ENCODE measurements at places on chromosomes 12 and 14.

DNA sequence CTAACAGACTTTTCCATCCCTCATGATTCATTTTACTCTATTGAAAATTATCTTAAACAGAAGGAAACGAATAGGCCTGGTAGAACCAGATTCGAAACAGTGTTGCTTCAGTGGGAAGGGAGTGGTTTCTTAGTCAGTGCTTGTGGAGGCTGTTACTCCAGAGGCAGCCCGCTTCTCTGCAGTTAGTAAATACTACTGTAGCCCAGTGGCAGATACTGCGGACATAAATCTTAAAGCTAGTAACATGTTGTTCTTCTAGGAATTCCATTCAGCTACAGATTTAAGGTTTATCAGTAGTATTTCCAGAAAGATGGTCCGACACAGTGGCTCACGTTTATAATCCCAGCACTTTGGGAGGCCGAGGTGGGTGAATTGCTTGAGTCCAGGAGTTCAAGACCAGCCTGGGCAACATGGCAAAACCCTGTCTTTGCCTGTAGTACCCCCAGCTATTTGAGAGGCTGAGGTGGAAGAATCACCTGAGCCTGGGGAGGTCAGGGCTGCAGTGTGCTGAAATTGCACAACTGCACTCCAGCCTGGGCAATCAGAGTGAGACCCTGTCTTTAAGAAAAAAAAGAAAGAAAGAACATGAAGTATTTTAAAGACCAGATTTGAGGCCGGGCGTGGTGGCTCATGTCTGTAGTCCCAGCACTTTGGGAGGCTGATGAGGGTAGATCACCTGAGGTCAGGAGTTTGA, 45.9 kb downstream of the DIP2B start:
- DNase-seq, result no peak

DNA sequence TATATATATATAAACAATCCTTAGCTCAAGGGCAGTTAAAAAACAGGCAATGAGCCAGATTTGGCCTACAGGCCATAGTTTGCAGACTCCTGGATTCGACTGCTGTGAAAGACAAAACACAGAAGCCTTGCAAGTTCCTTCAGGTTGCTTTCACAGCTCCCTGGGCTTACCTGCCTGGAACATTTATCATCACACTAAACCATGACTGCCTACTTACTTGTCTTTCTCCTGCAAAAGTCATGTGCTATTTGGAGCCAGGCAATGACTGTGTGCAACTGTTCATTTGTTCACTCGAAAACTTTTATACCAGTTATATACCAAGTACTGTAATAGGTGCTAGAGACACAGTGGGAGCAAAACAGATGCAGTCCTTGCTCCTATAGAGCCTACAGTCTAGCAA, 2.2 kb upstream of the RPS6KA5 start:
- DNase-seq, result no peak

DNA sequence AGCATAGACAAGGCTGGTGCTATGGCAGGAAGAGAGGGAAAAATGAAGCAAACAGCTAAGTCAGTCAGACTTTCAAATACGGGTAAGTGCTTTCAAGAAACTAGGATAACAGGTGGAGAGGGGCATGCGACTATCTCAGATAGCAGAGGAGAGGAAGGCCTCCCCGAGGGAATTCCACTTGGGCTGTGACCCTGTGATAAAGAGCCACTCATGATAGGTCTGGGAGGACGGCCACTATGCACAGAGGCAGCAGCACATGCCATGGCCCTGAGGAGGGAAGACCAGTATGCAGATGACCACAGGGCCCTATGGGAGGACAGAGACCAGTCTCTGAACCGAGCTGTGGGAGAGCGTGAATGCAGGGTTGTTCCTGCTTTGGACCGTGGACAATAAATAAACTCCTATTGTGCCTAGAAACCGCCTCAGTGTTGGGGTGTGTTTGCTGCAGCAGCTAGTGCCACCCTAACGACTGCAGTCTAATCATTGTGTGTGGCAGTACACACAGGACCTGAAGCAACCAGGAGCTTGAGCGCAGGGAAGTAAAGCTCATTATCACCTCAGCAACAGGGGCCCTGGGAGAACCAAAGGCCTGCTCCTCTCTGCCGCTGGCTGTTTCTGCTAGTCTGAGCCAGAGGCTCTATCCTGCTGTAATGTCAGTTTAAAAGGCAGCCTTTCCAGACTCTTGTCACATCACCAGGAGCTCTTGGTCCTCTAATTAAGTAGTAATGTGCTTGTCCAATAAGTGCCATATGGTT, 119.1 kb downstream of the CACNA1C start:
- no peak for DNase-seq

- peak; percentile 46 for DNase-seq
Measured at GRCh38 chr12:460261-461230, 807 bp downstream of the B4GALNT3 start.

DNA sequence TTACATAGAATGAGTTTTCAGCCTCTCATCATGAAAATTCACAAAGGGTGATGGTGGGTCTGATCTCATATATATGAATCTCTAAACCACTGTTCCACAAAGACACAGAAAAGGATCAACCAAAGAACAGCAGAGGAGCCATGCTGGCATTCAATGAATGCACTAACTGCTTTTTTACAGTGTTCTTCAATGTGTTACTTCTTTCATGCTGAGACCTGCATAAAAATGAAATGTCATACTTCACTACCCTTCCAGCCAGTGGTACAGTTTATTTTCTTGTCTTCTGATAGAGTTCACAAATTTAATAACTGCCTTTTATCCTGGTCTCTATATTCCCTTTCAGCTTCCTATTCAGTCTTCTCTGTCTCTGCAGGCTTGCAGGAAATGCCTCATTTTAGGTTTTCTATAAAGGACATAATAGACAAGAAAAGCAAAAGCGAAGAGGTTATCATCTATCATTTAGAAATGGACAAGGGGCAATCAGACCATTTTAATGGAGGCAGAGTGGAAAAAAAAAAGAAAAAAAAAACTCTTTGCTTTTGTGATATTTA, 836.7 kb upstream of the FOXG1 start:
- DNase-seq, result no peak

DNA sequence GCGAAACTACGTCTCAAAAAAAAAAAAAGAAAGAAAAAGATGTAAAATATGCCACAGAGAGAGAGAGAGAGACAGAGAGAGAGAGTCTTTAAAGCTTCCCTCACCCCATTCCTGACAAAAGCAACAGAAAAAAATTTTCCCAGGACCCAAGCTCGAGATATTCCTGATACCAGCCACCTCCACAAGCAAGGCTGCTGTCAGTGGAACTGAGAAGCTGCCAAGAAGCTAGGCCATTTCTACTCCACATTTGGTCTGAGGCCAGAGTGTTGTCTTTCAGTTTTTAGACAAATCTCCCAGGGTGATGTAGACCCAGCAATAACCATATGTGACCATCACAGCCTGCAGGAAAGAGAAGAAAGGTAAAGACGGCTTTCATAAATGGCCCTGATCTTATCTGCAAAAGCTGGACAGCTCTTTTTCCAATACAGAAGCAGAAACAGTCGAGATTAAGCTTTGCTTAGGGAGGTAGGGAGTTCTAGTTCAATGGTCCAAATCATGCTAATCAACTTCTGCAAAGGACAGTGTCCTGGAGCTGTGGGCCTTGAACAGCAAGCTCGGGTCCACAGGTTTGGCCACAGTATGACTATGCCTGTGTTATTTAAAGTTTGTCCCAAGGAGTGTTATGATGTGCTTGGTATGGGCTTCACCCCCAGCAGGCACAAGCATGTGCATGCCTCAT, 130.3 kb upstream of the NUDT4 start:
- DNase-seq, result no peak

GRCh38 chr14:76117789-76118484, 33.8 kb upstream of the GPATCH2L start:
- no peak for DNase-seq

DNA sequence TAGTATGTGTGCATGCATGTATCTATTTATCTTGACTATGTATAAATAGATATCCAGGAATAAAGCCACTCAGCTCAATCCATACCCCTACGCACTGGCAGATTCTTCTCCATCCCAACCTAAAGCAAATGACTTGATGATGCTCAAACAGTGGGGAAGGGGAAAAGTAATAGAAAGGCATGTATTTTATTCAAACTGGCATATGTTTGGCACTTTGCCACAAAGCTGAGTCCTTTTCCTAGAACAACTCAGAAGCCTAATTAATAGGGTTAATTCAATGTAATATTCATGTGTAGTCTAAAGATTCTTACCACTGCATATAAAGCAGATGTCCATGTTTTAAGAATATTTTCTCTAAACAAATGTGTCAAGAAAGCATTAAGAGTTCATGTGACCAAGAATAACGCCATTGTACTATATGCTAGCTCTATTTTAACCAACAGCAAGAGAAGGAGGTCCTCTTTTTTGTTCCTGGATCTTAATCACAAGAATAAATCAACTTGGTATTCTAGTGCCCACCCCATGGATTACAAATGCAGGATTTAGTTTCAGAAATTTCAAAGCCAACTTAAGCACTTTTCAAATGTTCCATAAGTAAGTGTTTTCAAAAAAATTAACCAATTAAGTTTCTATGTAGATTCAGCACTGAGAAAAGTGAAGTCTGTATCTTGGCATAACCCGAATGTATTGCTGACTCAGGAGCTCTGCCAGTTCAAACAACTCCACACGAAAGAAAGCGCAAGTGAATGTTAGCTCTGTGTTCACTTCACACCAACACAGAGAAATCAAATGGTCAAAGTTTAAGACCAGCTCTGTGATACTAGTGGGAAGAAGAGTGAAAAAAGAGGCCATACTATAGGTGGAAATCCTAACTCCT, 233.6 kb downstream of the MED13L start:
- no peak for DNase-seq

GRCh38 chr14:58341152-58341748, 42.9 kb downstream of the ARID4A start:
- no peak for DNase-seq

DNA sequence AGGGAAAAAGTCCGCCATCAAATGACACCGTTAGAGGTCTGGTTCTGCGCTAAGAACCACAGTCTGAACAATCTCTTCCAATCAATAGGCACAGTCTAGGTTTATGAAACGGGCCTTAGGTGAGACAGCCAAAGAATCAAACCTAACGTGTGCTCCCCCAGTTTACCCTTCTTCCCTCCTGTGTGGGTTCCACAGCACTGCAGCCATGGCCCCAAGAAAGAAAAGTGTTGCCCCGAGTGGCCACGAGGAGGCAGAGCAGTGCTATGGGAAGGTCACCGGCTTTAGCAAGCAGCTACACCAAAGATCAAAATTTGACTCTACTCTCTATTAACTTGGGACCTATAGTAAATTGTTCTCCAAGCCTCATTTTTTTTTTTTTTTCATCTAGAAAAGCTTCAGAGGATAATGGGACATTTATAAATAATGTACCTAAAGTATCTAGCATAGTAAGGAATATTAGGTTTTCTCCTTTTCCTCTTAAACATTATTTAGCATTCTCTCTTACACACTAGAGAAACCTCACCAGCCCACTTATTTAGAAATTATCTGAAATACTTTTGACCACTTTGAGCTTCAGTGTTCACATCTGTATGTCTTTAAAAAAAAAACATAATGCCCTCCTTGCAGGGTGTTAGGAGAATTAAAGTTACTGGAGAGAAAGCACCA, 70.2 kb upstream of the GPHB5 start:
- peak; percentile 59 for DNase-seq

DNA sequence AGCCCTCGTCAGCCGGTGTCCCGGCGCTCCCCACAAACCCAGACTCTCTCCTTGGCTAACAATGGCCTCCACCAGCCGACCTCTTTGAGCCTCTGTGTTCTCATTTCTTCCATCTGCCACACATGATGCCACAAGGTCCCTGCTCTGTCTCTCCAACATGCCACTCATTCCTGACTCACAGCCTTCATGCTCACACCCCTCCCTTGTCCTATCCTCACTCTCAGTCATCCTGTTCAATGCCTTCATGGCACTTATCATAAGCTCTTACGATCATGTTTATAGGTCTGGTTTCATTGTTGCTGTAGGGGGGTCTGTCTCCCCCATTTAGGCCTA, 9.6 kb upstream of the SERPINA11 start:
- no peak for DNase-seq

GRCh38 chr12:82176761-82177490, 181.3 kb downstream of the CCDC59 start:
- DNase-seq, result no peak

DNA sequence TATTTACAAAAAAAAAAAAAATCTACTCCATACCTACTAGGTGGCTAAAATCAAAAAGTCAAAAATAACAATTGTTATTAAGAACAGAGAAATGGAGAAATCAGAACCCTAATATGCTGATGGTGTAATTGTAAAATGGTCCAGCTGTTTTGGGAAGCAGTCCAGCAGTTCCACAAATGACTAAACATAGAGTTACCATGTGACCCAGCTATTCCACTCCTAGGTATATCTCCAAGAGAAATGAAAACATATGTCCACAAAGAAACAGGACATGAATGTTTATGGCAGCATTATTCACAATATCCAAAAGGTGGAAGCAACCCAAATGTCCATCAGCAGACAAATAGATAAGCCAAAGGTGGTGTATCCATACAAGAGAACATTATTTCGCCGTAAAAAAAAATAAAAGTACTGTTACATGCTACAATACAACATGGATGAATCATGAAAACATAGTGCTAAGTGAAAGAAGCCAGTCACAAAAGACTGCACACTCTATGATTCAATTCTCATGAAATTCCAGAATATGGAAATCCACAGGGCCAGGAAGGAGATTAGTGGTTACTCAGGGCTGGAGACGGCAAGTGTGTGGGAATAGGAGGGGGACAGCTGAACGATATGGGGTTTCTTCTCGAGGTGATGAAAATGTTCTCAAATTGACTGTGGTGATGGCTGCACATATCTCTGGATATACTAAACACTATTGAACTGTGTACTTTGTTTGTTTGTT, 9.1 kb upstream of the DPF3 start:
- DNase-seq, result no peak

- no peak for DNase-seq
Measured at GRCh38 chr12:50203691-50204090, 36.5 kb upstream of the CERS5 start.

DNA sequence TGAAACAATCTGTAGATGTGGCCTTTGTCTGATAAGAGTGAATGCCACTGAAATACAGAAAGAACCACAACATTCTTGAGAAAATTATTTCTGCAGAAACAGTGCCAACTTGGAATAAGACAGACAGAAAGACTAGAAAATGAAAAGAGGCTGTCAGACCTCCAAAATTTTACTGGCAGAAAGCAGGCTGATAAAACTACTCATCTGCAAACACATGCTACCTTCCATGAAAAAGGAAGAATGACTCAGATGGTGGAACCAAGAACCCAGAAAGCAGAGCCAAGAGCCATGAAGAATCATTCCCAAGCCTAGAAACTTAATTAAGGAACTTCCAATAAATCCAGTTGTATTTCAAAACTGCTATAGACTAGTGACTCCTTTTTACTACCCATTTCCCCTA, 31.9 kb upstream of the OSBPL8 start:
- no peak for DNase-seq

All from CD4-positive, alpha-beta T cell treated with Interleukin-10 for 1 hour (primary cell).